ENCODE measurements at places on chromosomes 3 and 15.

DNA sequence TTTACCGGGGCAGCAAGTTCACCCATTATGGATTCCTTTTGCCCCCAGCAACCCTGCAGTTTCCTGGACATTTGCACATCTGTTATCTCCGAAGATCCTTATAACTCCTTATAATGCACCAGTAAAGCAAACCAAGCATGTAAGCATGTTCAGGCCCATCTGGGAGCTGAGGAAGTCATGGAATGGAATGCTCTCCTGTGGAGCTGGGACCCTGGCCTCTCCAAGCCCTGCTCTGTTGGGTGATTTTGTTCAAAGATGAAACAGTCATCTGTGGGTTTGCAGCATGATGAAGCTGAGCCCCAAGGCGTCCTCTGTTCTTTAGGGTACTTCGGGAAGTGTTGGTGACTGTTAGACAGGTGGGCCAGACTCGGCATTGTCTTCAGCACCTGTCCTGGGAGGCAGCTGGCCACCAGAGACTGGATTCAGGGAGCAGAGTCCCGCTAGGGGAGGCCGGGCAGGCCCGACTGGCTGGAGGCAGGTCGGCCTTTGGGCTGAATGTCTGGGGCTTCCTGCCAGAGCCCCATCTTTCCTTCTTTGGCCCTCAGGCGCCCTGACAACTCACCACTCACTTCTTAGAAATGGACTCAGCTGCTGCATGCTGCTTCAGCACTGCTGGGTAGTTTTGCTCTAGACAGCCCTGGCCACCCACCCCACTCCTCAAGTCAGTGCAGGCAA is 3.9 kb downstream of the DNAH1 start:
- DNase-seq: no peak

GRCh38 chr15:33279613-33280205 is 31.1 kb upstream of the RYR3 start:
- DNase-seq: no peak

GRCh38 chr15:63539998-63540397 is 35.6 kb downstream of the USP3 start:
- DNase-seq: no peak

DNA sequence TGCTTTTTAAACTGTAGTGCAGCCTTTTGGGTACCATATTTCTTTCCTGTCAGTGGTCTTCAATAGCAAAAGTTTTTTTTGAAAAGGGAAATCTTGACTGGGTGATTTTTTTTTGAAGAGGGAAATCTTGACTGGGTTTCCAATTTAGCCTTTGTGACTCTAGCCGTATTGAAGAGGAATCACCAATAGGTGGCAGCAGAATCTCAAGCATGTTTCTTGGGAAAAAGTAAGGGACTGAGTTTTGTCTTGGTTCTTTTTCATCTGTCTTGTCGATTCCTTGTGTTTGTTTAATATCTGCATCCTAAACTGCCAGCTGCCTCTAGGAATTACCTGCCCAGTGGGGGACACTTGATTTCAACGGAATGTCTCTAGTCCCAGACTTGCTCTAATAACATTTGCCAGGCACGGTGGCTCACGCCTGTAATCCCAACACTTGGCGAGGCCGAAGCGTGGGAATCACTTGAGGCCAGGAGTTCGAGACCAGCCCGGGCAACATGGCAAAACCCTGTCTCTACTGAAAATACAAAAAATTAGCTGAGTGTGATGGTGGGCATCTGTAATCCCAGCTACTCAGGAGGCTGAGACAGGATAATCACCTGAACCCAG is 89.2 kb downstream of the RBPMS2 start:
- DNase-seq: no peak

- DNase-seq: no peak
These were observed 596.6 kb upstream of the NR2F2 start for GRCh38 chr15:95733931-95734330.

- no peak for DNase-seq
These were observed 183.6 kb upstream of the PROK2 start for GRCh38 chr3:71968544-71968943.

DNA sequence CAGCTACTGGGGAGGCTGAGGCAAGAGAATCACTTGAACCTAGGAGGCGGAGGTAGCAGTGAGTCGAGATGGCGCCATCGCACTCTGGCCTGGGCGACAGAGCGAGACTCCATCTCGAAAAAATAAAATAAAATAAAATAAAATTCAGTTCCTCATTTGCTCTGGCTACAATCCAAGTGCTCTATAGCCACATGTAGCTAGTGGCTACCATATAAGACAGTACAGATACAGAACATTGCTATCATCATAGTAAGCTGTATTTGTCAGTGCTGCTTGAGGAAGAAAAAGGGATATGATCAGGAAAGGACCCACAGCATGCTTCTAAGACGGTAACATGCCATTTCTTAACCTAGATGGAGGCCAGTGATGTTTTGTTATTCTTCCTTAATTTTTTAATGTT is 88.7 kb upstream of the CDAN1 start:
- DNase-seq: no peak

DNA sequence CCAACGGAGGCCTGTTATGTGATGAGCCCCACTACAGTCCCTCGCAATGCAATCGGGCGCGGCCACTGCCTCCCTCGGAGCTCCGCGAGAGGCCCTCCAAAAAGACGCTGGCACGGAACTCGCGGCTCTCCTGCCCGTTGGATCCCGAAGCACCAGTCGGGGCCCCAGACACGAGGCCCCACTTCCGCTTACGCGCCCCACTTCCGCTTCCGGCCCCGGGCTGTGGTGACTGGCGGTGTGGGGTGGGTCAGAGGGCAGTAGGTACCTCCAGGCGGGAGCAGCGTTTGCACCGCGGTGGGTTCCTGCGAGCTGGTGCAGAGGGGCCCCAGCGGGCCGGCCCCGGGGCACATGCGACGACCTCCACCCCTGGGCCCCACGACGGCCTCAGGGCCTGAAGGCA is at the start of gene TOPAZ1:
TSS of gene TOPAZ1 (plus strand) at position 181 of the 400 bp plus-strand sequence. CDS start at position 349, 168 bp downstream.
- DNase-seq: no peak

GRCh38 chr3:65030847-65031463 is 343.2 kb upstream of the ADAMTS9 start:
- DNase-seq: no peak

DNA sequence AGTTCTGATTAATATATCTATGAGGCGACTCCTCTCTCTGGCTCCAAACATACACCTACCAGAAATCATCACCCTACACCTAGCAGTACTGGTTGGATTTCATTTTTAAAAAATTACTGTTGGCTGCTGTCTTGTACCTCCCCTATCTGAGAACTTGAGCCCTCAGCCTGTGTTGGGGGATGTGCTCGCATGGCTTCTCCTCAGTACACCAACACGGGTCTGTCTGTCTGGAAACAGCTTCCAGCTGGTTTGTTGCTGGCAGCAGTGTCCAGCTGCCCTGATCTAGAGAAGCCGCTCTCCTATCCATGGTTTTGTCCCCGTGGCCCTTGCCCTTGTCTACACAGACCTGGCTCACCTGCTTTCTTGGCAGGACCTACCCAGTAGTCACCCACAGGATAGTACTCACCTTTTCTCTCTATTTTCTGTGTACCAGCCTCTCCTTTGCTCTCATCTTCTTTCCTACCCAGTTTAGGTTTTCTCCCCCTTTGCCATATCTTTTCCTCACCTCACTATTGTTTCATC is 43.2 kb upstream of the NEDD4 start:
- DNase-seq: no peak

GRCh38 chr3:3739330-3740060 is 59.7 kb upstream of the LRRN1 start:
- no peak for DNase-seq

GRCh38 chr3:156108616-156109015 is 11.8 kb upstream of the KCNAB1 start:
- DNase-seq: no peak

- DNase-seq: no peak
These were observed 32.2 kb downstream of the ADGRG7 start for GRCh38 chr3:100641471-100642032.

All from putamen (tissue), 1 donor.